ENCODE measurements at places on chromosomes 2 and 18.

- DNase-seq: no peak
These were observed 233.7 kb upstream of the CWC22 start for GRCh38 chr2:180240774-180241173.

DNA sequence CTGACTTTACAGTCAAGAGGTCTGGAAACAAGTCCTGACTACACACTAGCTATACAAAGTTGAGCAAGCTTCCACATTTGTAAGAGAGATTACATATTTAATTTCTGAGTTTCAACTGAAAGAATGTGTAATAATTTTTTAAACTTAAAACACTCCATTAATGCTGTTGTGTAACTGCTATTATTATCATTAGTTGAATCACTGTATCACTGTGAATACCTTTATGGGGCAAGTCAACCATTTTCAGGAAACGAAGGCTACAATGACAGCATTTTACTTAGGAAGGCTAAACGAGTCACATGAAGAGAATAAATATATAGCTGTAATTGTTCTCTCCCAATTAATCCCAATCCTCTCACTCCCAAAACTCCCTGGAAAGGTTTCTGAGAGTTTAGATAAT lies 46.3 kb downstream of the TRIP12 start:
- DNase-seq: no peak

GRCh38 chr18:29181151-29181901 lies 1004.4 kb upstream of the CDH2 start:
- DNase-seq: no peak

- DNase-seq: no peak
These were observed 25.2 kb upstream of the CDH20 start for GRCh38 chr18:61308004-61308403.

DNA sequence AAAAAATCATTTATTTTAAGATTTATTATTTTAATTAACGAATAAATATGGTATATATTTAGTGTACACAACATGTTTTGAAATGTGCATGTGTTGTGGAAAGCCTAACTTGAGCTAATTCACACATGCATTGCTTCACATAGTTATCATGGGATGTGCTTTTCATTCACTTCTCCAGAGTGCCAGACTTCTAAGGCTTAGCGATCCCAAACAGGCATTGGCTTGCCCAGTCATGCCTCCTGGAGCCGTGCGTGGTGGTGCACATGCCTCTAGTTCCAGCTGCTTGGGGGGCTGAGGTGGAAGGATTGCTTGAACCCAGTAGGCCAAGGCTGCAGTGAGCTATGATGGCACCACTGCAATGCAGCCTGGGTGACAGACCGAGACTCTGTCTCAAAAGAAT lies 40.5 kb downstream of the ARHGEF4 start:
- no peak for DNase-seq

DNA sequence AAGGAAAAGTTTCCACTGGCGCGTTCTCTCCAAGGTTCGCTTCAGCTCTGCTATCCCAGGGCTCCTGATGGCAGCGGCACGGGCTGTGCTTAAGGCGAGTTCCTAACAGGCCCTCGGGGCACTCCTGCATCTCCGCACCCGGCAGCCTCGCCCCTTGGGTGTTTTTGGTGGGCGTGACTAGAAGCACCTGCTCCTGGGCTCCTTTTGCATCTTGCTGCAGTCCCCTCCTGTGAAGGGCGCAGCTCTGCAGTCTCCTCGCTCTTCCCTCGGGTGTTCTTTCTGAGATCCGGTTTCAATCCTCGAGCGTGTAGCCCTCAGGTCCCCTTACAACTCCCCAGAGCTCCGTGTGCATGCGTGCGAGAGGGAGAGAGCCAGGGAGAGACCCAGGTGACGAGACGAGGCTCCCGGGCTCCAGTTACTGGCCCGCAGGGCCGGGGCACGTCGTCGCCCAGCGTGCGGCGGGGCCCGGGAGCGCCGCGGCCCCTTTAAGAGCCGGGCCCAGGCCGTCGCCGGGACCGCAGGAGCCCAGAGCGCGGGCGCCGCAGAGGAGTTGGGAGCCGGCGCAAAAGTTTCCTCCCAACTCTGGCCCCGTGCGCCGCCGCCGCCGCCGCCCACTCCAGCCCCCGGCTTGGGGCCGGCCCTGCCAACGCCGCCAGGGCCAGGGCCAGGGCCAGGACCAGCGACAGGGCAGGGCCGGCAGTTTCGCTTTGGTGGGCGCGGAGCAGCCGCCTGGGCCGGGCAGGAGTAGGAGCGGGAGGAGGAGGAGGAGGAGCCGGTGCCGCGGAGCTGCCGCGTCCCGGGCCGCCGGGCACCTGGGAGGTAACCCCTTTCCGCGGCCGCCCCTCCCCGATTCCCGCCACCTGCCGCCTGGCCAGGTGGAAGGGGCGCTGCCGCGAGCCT lies at the start of gene PARD3B:
Gene PARD3B (plus strand): TSS at position 515 of the 900 bp plus-strand sequence. CDS start 525 bp downstream, outside the sequence.
- DNase-seq: peak; percentile 5

- no peak for DNase-seq
These were observed 153.6 kb downstream of the GBX2 start for GRCh38 chr2:236014408-236015131.

DNA sequence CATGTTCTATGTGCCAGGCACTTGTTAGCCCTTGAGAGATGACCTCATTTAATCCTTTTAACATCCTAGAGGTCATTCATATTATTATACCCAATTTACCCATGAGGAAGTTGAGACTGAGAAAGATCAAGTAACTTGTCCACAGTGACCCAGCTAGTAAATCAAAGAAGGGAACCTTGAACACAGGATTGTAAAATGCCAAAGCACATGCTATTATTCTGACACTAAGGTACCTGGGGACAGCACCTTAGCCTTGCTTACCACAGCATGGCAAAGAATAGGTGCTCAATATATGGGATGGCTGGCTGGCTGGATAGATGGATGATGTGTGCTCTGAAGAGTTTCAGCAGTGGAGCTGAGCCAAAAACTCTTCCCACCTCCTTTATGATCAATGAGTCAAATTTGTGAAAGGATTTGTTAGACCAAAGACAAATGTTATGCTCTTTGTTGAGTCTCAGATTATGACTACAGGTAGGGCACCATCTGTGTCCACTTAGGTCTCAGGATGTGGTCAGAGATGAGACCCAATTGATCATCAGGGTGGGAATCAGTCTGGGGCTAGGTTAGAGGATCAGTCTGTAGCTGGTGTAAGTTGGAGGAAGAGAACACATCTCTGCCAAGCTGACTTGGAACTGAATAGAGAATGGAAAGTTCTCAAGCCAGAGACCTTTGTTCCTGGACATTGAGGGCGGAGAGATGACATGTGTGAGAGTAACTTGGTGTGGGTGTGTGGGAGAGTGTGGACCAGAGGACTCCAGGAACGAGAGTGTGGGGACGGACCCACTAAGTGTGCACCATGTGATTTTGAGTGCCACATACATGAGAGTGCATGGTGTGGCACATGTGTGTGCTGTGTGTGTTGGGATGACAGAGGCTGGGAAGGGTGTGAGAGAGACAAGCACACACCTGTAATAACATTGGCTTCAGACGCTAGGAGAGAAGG lies 16.3 kb upstream of the PKDCC start:
- no peak for DNase-seq

DNA sequence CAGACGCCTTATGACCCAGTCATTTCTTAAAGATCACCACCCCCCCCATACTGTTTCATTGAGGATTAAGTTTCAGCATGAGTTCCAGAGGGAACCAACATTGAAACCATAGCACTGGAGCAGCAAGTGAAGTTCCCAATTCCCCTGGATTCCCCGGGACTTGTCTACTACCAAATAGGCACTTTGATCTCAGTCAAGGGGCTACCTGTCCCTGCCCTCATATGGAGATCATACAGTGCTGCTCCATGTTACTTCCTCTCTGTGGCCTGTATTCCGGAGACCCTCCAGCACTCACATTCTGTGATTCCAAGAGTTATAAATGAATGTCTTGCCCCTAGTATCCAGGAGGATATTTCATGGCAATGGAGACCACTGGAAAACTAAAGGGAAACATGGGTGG lies 42.5 kb downstream of the RNF144A start:
- DNase-seq: no peak

- peak; percentile 67 for DNase-seq
These were observed 173.0 kb upstream of the ALKAL2 start for GRCh38 chr2:460861-461260.

DNA sequence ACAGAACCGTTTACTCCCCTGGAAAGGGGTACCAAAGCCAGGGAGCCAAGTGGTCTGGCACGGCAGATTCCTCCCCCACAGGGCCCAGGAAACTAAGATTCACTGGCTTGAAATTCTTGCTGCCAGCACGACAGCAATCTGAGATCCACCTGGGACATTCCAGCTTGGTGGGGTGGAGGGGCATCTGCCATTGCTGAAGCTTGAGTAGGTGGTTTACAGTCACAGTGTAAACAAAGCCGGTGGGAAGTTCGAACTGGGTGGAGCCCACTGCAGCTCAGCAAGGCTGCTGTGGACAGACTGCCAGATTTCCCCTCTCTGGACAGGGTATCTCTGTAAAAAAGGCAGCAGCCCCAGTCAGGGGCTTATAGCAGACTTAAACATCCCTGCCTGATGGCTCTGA lies 901.7 kb upstream of the LRRTM1 start:
- no peak for DNase-seq

Data from activated CD4-positive, alpha-beta T cell treated with anti-CD3 and anti-CD28 coated beads, Interleukin-2, amount 50 U/mL, for 16 hours (primary cell).